ENCODE measurements at places on chromosomes 1 and 21.

- peak; percentile 46 for DNase-seq
Observed at GRCh38 chr1:19582318-19582717, 61.8 kb upstream of the NBL1 start.

- DNase-seq = no peak
Observed at GRCh38 chr1:65386439-65386838, 34.0 kb upstream of the LEPR start.

GRCh38 chr1:26826261-26827105, at the start of gene ZDHHC18:
ZDHHC18 (plus strand) TSS chr1:26826688; CDS start chr1:26826805, 117 bp downstream.
- DNase-seq = peak; percentile 63

- no peak for DNase-seq
Observed at GRCh38 chr1:203592156-203592555, 34.5 kb upstream of the ATP2B4 start.

DNA sequence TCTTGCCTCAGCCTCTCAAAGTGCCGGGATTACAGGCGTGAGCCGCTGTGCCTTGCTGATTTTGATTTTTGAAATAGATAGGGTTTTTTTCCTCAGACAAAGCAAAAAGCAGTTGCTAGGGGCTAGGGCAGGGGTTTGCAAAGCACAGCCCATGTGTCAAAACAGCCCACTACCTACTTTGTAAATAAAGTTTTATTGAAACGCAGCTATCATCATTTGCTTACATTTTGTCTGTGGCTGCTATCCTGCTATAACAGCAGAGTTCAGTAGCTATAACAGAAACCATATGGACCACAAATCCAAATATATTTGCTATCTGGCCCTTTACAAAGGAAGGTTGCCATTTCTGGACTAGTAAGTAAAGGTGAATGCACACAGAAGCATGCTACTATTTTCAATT, 44.8 kb downstream of the NUF2 start:
- DNase-seq = no peak

DNA sequence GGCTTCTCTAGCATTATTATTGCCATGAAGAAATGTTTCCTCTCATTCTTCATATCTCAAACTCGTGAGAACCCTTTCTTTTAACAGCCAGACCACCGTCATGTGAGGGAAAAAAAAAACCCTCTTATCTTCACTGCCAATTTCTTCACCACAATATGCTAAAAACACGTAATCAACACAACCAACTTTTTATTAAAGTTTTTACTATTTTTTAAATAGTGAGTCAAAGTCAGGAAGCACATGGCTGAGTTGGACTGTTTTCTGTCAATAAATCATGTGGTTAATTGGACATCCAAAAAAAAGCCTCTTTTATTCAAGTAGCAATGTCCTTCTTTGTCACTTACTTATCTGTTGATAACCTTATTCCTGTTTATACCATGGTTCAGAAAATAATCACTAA, 55.9 kb upstream of the SAMD13 start:
- no peak for DNase-seq

GRCh38 chr21:38825269-38825668, 19.5 kb downstream of the ETS2 start:
- no peak for DNase-seq

GRCh38 chr1:110218739-110219138, 8.6 kb downstream of the KCNC4 start:
- no peak for DNase-seq

DNA sequence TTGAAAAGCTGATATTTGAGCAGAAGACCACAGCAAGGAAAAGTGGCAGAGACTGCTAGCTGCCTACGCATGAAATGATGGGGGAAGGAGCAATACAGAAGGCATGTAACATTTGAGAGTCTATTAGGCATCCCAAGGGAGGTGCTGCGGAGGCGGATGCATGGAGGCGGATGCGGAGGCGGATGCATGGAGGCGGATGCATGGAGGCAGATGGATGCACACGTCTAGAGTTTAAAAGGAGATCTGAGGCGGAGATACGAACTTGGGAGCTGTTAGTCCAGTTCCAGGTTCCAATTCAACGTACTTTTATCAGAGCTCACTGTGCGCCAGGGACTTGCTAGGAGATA, 744 bp upstream of the DDX20 start:
- peak; percentile 51 for DNase-seq

DNA sequence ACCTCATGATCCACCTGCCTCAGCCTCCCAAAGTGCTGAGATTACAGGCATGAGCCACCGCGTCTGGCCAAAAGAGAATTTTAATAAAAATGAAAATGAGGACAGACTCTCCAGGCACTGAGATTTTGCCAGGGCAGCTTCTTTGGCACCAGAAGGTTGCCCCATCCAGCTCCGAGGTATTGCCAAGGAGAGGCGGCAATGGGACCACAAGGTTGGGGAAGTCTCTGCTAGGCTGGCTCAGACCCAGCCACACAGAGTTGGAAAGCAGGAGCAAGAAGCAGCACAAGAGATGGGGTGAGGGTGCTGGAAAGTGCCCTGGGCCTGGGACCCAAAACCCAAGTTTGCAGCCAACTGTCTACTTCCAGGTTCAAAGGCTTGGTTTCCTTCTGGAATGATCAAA, 200.9 kb downstream of the HHIPL2 start:
- no peak for DNase-seq

DNA sequence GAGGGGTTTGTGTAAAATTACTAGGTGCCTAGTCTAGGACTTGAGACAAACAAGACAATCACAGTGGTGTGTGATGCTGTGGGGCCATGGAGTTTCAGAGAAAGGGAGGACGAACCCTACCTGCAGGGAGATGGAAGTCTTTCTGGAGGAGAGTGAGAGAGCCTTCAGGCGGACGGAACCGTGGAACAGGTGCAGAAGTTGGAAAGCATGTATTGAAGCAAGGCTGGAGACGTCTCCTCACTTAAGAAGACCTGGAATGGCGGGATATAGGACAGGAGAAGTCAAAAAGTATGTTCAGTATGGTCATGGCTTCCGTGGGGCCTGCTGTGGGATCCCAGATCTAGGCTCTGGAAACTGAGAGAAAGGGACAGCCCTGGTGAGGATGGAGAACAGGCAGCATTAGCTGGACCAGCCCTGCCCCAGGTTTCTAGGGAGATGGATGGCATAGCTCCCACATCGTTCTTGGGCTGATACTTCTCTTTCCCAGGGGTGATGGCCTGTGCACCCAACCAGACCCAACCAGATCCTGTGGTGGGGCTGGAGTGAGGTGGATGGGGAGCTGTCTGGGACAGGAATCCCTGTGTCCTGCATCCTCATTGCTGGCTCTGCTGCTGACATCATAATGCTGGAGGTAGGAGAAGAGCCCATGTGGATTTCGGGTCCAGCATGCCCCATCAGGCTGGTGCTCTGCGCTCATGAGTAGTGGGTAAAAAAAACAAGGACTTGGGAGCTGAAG, 15.0 kb upstream of the LRP8 start:
- DNase-seq = no peak

DNA sequence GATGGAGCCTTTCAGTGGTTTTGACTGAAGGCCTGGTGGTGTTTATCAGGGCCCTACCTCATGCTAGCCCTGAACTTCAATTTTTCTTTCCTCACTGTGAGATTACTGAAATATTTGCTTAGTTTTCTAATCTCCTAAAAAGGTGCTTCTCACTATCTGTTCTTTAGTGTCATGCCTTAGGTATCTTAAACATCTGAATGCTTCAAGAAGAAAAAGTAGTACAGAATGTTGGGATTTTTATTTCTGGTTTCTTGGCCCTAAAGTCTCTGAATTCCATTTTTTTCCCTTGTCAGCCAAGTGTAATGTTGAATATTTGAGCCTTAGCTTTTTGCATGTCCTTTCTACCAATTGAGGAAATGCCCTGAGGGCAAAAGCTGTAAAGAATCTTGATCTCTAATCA, 47.9 kb upstream of the PRKACB start:
- no peak for DNase-seq

GRCh38 chr1:119373465-119373864, 4.9 kb downstream of the HAO2 start:
- no peak for DNase-seq

GRCh38 chr1:234371414-234371813, 1.8 kb upstream of the COA6 start:
- DNase-seq = no peak

DNA sequence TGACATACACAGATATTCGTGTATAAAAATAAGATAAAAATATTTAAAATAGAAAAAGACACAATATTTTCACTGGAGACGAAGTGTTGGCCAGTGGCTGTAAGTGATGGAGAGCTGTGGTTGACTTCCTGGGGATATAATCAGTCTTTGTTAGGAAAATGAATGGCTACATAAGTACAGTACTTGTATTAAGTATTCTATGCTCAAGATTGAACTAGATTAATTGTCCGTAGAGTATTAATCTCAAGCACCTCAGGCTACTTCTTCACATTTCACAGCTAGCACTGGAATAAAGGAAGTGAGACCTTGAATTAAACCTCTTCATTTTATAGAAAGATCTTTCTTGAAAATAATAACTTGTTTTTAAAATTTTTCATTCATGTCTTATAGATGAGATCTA, 39.0 kb upstream of the RGS5 start:
- no peak for DNase-seq

GRCh38 chr21:38351961-38352521, 95.2 kb downstream of the KCNJ15 start:
- DNase-seq = peak; percentile 56

DNA sequence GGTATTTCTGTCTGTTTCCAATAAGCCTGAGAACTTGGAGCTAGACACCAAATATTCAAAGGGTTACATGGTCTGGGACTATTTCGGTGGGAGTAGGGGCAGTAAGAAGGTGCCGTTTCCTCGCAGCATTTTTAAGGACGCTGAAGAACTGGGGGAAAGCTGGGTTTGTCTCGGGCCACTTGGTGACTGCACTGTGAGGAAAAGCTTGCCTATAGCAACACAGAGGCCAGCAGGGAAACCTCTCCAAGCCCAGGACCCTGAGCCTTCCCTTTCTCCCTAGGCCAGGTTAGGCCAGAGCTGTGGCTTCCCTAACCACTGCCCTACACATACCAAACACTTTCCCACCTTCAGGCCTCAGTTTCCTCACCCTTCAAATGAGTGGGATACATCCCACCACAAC, 3.3 kb downstream of the GLIS1 start:
- peak; percentile 11 for DNase-seq

GRCh38 chr1:157042846-157043245, 2.7 kb downstream of the ARHGEF11 start:
- DNase-seq = no peak

DNA sequence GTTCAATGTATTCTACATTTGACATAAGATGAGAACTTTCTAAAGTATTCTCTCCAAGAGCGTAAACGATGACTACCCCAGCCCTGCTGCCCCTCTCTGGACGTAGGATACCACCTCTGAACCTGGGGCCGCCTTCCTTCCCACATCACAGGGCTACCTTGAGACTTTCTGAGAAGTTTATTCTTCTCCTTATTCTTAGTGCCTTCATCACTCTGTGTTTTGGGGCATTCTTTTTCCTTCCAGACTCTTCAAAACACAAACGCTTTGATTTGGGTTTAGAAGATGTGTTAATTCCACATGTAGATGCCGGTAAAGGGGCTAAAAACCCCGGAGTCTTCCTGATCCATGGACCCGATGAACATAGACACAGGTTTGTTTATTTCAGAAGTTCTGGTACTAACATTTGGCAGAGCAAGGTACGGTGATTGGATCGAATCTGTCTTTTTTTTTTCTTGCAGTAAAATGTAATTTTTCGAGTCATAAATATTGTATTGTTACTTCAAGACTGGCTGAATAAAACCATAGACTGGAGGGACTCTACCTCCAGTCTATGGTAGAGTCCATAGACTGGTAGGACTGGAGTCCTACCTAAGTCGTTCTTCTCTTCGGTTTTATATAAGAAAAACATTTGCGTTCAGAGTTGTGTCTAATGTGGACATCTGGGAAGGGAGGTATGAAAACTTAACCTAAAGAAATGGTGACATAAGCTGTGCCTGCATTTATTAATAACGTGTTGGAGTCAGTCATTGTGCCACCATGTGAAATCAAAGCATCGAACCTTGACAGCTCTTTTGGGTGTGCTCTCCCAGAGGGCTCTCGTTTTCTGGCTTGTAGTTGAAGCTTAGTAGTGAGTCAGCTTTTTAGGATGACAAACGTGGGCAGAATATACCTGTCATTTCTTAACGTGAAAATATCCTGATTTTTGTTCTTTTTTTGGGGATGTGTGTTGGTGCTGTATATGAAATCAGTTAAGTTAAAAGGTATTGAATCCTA, 1.2 kb downstream of the MAN1A2 start:
- DNase-seq = peak; percentile 38

GRCh38 chr21:28308516-28308915, 684.2 kb downstream of the LTN1 start:
- no peak for DNase-seq

GRCh38 chr1:196477262-196477661, 131.0 kb downstream of the KCNT2 start:
- no peak for DNase-seq

GRCh38 chr1:234971586-234972297, 156.9 kb downstream of the TOMM20 start:
- DNase-seq = no peak

- DNase-seq = peak; percentile 63
Observed at GRCh38 chr1:158998781-158999161, 10.9 kb upstream of the IFI16 start.

DNA sequence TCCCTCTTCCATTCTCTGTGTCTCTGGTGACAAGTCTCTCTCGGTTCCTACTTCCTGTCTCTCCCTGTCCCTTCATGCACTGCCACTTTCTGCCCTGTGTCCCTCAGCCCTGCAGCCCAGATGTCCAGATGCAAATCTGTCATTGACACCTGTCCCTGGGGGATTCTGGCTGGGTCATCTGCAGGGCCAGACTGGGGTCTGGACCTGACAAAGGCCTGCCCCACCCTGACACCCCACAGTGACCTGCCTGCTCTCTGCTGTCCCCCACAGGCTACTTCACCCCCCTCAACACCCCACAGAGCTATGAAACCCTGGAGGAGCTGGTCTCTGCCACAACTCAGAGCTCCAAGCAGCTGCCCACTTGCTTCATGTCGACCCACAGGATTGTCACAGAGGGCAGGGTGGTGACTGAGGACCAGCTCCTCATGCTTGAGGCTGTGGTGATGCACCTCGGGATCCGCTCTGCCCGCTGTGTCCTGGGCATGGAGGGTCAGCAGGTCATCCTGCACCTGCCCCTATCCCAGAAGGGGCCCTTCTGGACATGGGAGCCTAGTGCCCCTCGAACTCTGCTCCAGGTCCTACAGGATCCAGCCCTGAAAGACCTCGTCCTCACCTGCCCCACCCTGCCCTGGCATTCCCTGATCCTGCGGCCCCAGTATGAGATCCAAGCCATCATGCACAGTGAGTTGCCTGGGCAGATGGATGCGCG, 7.2 kb downstream of the THEMIS2 start:
- no peak for DNase-seq

GRCh38 chr21:27813344-27813743, 846.5 kb upstream of the ADAMTS5 start:
- DNase-seq = no peak

Measured in ACHN (cell line).